ENCODE measurements at places on chromosomes 4 and X. TPM values are rescaled to one million over a fixed set of nuclear protein-coding genes. Genes with fewer than 3 reads are reported as not detected.

- DNase-seq, result no peak
These were observed 1.8 kb downstream of the TAB3 start for GRCh38 chrX:30887288-30887687.

DNA sequence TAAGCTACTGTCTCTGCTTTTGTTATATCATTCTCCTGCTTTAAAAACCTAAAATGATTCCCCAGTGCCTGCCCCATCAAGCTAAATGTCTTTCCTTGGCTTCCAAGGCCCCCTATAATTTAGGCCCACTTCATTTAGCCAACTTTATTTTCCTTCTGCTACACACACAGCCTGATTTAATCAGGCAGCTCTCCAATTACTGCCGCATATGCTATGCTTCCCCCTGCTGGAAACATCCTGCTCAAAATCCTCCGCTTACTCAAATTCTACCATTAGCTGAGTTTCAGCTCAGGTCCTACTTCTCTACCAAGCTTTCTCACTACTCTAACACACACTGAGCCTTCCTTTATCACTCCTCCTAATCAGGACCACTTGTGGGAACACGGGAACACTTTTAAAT lies 17.0 kb downstream of the LAMP2 start:
- peak; percentile 32 for DNase-seq

DNA sequence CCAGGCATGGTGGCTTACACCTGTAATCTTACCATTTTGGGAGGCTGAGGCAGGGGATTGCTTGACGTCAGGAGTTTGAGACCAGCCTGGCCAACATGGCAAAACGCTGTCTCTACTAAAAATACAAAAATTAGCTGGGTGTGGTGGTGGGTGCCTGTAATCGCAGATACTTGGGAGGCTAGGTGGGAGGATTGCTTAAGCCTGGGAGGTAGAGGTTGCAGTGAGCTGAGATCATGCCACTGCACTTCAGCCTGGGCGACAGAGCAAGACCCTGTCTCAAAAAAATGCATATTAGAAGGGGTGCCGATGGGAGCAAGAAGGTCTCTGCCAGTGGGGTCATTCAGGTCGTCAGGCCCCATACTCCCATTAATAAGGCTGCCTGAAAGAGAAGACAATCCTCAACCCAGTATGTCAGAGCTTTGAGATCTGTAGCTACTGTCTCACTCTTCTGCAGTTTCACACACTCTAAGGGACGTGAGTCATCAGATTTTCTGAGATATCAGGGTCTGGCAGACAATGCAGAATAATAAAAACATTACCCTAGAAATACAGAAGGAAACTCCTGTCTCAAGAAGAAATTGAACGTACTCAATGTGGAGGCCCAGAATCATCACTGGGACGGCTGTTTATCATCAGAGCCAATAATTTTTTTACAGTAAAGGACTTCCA lies 176.7 kb upstream of the FAT1 start:
- no peak for DNase-seq

- no peak for DNase-seq
These were observed 108.3 kb downstream of the AFAP1 start for GRCh38 chr4:7831330-7831729.

DNA sequence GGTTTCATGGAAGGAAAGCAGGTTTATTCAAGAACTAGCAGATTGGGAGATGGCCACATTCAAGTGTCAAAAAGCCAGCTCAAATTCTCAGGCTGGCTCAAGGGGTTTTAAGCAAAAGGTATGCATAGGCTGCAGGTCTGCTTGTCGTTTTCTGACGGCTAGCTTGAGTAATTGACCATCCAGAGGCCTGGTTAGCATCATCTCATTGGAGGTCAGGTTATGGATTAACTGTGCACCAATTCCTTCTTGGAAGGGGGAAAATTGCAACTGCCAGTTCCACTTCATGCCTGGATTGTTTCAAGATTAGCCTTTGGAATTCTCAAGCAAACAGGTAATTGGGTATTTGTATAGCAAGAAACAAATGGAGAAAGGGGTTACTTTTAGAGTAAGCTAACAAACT lies 62.1 kb downstream of the FUNDC1 start:
- no peak for DNase-seq

The HNRNPDL gene
- total RNA-seq, result 268 TPM
